ENCODE measurements at places on chromosomes 6 and 20.

DNA sequence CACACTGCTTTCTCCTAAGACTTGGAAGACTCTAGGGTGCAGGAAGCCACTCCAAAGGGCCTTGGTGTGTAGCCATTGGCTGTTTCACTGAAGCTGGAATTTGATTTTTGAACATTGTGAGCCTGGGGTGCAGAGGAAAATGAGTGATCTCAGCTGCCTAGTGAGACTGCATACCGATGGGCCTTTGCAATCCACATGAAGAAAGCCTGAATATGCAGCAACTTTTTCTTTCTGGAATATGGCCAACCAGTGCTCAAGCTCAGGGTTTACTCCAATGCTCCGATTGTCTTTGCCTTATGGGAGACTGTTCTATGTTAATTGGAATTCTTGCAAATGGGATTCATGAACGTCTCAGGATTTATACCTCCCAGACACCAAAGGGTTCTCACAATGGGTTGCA is 242.6 kb downstream of the DOK5 start:
- no peak for DNase-seq

DNA sequence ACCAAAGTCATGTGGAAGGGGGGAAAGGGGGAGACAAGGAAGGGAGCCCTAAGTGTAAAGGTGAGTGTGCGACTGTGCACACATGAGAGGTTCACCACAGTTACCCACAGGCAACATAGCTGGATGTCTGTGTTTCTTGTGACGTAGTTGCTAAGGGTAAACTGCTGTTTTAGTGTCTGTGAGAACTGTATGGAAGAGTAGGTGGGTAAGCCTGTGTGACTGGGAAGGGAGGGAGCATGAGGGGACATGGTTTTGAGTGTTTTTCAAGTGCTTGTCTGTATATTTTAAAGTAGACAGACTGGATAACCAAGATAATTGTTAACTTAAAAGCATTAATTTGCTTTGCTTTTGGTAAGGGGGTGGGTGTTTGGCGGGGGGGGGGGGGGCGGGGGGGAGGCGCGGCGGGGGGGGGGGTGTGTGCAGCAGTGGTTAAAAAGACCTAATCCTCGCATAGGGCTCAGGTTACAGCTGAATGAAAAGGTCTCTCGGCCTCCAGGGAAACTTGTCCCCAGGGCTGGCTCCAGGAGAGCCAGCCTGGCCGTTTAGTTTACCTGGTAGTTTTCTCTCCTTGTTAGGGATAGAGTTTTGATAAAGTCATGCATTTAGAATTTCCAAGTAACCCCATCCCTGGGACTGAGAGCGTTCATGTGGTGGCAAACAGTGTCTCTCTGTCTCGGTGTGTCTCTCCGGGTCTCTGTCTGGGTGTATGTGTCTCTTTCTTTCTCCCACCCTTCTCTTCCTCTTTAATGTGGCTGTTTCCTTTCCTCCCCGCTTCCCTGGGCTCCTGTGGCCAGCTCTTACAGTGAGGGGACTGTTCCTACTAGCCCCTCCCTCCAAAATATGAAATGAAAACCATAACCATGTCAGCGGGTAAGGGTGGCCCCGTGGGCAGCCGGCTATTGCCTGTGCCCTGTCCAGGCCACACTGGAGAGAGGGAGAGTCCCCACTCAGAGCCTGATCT is 3.4 kb downstream of the SCUBE3 start:
- DNase-seq = no peak

GRCh38 chr20:34720266-34720665 is 16.1 kb downstream of the TP53INP2 start:
- DNase-seq = no peak

GRCh38 chr6:49269190-49269589 is 193.9 kb downstream of the MMUT start:
- DNase-seq = no peak

- DNase-seq = no peak
These were observed 858 bp upstream of the PTPRK start for GRCh38 chr6:128521282-128521632.

DNA sequence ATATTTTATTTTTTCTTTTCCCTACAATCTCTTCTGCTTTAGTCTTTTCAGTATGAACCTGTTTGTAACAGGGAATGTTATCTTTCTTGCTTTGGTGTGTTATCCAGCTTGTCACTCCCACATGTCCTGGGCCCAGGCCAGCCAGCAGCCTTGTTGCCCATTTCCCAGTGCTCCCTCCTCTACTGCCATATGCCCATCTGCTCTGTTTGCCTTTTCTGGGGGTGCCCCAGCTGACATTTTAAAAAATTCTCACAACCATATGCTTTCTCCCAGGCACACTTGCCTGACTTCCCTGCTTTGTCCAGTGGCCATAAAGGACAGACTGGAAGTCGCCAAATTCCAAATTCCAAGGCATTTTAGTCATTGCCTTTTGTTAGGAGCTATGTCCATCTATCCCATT is 23.6 kb upstream of the LMBRD1 start:
- no peak for DNase-seq

GRCh38 chr6:165634101-165634880 is 28.8 kb downstream of the PDE10A start:
- no peak for DNase-seq

DNA sequence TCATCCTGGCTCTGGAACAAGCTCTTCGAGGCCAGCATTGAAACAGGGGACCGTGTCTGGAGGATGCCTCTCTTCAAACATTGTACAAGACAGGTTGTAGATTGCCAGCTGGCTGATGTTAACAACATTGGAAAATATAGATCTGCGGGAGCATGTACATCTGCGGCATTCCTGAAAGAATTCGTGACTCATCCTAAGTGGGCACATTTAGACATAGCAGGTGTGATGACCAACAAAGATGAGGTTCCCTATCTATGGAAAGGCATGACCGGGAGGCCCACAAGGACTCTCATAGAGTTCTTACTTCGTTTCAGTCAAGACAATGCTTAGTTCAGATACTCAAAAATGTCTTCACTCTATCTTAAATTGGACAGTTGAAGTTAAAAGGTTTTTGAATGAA is 3.6 kb upstream of the CDKN1A start:
- no peak for DNase-seq

DNA sequence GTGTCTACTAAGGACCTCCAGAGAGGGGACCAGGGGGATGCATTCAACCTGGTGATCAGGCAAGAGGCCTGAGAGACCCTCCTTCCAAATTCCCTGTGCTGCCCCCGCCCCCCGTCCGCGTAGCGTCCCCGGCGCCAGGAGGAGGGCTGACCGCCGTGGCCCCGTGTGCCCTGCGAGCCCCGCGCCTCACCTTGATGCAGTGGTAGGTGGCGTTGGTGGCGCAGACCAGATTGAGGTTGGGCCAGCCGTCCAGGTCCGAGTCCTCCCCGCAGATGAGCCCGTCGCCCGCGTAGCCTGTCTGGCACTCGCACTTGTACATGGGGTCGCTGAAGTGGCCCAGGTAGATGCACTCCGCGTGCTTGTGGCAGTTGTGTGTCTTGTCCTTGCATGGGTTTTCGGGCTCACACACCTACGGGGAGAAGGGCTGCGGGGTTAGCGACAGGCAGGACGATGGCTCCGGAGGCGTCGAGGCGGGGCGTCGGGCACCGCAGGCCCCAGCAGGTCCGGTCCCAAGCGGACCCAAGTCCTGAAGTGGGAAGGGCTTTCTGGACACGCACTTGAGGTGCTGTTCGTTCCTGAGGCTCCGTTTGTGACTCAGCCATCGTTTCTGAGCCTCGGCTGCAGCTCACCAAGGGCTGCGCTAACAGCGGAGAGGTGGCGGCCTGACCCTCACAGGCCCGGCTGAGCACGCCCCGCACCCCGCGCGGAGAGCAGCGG is 21.7 kb downstream of the THBS2 start:
- DNase-seq = no peak

DNA sequence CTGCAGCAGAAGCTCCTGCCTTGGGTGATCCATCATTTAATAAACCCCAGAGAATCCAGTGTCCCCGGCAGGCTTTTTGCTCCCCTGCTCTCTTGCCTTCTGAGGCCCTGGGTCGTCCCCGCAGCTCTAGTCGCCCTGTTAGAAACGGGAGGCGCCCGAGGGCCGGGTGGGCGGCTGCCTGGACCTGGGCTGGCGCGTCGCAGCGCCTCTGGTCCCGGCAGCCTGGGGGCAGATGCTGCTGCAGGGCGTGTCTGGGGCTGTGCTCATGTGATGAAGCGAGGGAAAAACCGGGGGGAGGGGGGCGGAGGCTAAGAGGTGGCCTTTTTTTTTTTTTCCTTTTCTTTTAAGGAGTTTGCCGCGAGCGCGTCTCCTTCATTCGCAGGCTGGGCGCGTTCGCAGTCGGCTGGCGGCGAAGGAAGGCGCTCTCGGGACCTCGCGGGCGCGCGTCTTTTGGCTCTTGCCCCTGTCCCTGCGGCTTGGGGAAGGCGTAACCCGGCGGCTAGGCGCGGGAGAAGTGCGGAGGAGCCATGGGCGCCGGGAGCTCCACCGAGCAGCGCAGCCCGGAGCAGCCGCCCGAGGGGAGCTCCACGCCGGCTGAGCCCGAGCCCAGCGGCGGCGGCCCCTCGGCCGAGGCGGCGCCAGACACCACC is 394 bp downstream of the AKAP12 start:
- no peak for DNase-seq

Data from cortex of kidney (tissue), 1 donor.